ENCODE measurements at places on chromosomes 4 and X.

- no peak for DNase-seq
These were observed at the start of gene POU4F2 for GRCh38 chr4:146638786-146639505. TSS of gene POU4F2 (plus strand) at chr4:146638893. CDS start at chr4:146639141, 248 bp downstream.

DNA sequence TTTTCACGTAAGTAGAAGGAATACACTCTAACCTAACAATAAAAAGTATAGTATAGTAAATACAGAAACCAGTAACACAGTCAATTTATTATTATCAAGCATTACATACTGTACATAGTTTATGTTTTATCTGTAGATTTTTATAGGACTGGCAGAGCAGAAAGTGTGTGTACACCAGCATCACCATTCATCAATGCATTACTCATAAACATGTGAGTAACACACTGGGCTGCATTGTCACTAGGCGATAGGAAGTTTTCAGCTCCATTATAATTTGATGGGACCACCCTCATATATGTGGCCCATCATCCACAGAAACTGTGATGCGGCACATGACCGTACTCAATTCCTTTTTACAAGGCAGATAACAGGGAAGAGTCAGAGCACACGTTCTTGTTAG lies 137.8 kb upstream of the RBPJ start:
- DNase-seq, result no peak

GRCh38 chrX:108582151-108582550 lies 142.5 kb downstream of the COL4A5 start:
- no peak for DNase-seq

- DNase-seq, result no peak
These were observed 338.1 kb downstream of the BCOR start for GRCh38 chrX:39759526-39760224.

DNA sequence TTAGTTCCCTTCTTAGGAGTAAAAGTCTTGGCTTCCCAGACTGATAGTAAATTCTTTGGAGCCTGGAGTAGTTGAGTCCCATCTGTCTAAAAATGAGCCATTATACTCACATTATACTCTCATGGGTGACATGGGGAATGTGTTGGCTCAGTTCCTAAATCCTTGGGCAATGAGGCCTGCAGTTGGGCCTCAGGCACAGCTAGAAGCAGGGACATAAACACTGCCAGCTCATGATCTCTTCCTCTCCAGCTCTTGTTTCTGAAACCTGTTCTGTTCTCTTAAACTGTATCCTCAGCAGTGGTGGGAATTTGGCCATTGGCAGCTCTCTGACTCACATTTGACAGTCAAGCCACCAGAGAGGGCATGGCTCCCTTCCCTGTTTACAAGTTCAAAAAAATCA lies 212.5 kb downstream of the SPATA18 start:
- no peak for DNase-seq

GRCh38 chr4:53592686-53593501 lies 1.6 kb upstream of the LNX1 start:
- DNase-seq, result no peak

DNA sequence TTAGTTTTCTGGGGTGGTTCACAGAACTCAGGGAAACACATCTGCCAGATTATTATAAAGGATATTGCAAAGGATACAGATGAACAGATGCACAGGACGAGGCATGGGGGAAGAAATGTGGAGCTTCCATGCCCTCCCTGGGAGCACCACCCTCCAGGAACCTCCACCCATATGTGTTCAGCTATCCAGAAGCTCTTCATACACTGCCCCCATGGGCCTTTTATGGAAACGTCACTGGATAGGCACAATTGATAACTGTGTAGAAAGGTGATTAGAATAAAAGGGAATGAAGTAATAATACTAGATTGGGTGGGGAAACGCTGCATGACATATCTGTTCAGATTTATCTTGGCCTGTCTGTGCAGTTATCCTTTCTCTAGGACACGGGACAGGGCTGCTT lies 357.9 kb downstream of the HS3ST1 start:
- DNase-seq, result no peak

GRCh38 chr4:5954056-5954760 lies 61.3 kb upstream of the CRMP1 start:
- no peak for DNase-seq

- DNase-seq, result no peak
These were observed at the start of gene EPGN for GRCh38 chr4:74308215-74308614. TSS of gene EPGN (plus strand) at chr4:74308470. CDS start at chr4:74308534, 64 bp downstream.

- DNase-seq, result no peak
These were observed 29.1 kb downstream of the CENPE start for GRCh38 chr4:103168993-103169392.

- peak; percentile 85 for DNase-seq
These were observed 105.7 kb upstream of the PDLIM3 start for GRCh38 chr4:185640811-185641675.

GRCh38 chr4:139508581-139509237 lies 47.3 kb downstream of the SETD7 start:
- DNase-seq, result no peak

DNA sequence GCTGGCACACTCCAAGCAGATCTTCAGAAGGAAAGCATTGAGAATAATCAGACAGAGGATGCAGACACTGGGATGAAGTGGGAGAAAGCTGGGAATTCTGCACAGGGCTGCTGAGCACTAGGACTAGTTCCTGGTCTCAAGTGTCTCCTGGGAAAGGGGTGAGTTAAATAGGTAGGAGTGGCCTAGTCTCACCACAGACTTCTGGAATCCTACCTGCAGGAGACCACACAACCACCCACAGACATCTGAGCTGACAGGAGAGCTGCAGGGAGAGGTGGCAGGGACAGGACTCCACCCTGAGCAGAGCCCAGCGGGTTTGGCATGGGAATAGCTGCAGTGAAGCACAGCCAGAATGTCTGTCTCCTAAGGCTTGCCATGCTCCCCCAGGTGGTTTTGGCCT lies 95.1 kb upstream of the GALNTL6 start:
- DNase-seq, result no peak

GRCh38 chr4:173539986-173540385 lies 10.0 kb upstream of the HAND2 start:
- no peak for DNase-seq

- DNase-seq, result no peak
These were observed 3.1 kb upstream of the TCEANC start for GRCh38 chrX:13649838-13650237.

DNA sequence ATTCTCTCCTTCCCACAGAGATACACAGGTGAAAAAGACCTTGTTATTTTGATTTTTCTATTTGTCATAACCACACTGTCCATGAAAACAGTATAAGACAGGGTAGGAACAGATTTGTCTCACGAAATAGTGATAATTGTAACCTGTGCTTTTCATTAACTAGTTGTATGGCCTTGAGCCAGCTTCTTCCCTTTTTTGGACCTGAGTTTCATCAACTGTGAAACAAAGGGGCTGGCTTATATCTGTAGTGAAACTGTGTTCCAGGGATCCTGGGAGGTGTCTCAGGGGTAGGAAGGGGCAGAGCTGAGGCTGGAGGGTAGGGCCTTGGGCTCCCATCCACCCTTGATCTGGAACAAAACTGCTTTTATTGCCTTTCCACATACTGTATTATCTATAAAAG lies 50.9 kb downstream of the MED28 start:
- DNase-seq, result peak; percentile 32

- no peak for DNase-seq
These were observed 497.9 kb downstream of the SMARCA1 start for GRCh38 chrX:129025376-129025775.

DNA sequence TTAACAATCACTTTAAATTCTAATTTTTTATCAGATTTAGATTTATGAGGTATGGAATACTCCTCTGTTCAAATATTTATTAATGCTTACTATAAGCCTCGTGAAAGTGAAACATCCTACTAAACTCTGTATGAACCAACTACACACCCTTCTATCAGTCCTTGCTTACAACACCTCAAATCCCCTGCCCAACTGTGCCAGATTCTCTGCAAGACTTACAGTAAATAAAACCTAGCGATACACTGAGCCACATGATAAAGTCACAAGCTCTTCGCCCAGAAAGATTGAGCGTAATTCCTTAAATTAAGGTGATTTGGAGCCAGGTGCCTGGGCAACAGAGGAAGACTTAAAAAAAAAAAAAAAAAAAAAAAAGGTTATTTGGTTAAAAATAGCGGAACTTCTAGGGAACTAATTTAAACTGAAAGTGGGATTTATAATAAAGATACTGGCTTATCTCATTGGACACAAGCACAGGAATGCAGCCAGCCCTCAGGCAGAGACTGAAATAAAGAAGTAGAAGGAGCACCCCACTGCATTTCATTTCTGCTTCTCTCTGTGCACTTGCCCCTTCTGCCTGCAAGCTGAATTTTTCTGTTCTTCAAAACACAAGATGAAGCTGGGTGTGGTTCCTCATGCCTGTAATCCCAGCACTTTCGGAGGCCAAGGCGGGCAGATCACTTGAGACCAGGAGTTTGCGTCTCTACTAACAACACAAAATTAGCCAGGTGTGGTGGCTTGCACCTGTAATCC lies 17.5 kb upstream of the C4orf36 start:
- peak; percentile 90 for DNase-seq

DNA sequence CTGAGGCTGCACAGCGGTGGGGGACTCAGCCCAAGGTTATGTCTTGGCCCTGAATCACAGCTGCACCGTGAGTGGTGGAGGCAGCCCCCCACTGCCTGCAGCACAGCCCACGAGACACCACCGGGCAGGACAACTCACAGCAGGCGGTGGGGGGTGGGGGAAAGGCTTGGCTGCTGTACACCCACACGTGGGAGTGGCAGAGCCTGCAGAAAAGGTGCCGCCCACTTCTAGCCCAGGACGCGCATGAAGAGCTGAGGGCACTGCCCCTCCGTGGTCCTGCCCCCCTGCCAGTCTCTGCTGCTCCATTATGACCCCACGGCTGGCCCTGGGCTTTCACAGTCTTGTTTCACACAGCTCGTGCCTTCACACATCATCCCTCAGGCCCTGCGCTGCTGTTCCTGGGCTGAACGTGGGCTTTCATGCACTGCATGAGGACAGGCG lies 40.8 kb downstream of the FGFRL1 start:
- no peak for DNase-seq

DNA sequence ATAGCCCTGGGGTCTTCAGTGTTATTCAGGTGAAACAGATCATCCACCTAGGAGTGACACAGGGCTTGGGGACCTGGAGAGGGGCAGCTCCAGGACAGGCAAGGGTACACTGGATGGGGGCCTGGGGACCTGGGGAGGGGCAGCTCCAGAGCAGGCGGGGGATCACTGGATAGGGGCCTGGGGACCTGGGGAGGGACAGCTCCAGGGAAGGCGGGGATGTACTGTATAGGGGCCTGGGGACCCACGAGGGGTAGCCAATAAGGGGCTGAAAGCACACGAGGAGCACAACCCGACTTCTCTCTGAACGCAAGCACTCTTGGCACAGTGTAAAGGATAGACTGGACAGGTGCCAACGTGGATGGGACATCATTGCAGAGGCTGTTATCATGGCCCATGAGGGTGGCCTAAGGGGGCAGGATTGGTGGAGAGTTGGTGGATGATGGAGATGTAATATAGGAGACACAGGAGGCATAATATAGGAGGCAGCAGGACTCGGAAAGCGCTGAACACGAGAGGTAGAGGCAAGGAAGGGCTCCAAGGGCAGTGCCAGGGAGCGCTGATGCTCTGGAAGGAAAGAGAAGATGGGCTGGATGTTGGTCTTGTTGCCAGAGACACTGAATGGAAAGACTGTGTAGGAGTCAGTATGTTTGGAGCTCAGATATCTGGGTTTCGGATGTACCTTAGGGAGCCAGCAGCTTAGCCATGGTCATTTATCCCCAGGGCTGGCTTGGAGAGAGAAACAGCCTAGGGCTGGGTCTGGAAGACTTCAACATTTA lies 37.9 kb upstream of the FGFBP2 start:
- no peak for DNase-seq

DNA sequence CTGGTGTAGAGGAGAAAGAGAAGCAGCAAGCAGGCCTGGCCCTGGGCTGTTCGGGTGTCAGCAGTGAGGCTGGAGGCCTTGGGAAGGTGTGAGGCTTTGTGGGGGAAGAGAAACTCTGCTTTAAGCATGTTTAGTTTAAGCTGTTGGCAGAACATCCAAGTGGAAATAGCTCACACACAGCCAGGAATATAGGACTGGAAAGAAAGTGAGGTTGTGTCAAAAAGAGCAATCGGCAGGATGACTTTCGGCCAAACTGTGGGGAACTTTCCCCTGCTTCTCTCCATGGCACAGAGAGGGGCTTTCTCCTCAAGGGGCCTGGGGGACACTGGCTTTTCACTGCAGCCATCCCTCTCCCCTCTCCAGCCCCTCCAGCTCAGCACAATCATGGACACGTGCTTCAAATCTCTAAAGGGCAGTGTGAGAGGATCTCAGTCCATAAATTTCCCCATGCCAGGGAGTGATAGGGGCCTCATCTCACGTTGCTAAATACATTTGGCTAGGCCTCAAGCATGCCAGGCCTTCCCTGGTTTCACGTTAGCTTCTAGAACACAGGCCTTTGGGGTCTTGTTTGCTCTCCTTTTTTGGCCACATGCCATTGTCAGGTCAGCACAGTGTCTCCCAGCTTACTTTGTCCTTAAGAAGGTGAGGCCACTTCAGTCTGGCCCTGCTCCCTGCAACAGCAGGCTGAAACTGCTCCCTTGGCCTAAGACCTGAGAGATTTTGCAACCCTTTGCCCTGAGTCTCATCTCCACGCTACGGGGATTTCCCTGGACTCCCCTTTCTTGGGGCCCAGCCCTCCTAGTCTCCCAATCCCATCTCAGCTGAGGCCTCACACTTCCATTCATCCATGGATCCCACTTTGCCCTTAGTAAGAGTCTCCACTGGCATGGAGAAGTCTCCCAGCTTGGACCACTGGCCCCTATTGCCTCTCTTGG lies 8.3 kb upstream of the CITED1 start:
- no peak for DNase-seq

DNA sequence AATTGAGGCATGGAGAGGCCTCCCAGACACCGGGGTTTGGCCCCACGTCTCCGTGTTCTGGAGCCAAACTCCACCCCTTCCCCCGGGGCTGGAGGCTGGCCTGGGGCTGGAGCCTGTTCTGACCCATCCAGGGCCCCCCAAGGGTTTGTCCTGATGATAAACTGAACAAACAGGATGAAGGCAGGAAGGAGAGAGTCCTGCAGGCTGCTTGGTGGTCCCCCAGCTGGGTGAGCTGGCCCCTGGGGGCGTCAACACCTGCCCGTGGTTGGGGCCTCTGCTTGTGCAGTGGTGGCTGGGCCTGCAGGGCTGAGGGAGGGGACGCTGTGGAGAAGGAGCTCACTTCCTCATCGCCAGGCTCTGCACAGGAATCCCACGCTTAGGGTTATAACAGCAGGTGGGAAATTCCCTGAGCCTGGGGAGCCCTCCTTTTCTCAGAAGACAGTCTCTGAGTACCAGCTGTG lies 2.3 kb downstream of the SH3TC1 start:
- DNase-seq, result no peak

GRCh38 chrX:54292755-54293154 lies 65.1 kb downstream of the WNK3 start:
- no peak for DNase-seq

DNA sequence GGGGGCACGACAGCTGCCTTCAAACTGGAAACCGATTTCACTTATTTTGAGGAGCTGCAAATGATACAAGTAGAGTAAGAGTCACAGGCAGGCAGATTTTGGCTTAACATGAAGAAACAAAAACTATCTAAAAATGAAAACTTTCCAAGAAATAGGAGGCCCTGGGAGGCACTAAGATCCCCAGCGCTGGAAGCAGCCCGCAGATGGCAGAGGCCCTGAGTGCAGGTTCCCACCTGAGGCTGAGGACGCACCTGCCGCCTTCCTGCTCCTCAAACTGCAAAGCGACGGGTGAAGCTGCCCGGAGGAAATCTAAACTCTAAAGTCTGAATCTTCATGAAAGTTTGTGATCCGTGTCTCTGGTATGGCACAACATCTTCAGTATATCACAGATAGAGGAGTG lies 138.7 kb downstream of the AFAP1 start:
- no peak for DNase-seq
